ENCODE measurements at places on chromosomes 6 and 20.

DNA sequence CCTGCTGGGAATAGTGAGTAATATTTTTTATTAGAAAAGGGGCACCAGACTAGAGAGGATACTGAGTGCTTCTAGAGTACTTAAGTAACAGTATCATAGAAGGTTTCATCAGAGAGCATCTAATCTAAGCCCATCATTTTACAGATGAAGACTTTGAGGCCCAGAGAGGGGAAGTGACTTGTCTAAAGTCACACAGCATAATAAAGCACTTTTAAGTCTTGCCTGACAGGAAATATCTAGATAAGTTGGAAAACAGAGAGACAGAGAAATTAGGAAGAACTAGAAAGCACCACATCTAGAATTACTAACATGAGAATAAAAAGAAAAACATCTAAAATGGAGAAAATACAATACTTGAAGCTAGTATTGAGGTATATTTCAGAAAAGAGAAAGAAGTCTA is 6.0 kb downstream of the HLA-DMA start:
- DNase-seq, result no peak

DNA sequence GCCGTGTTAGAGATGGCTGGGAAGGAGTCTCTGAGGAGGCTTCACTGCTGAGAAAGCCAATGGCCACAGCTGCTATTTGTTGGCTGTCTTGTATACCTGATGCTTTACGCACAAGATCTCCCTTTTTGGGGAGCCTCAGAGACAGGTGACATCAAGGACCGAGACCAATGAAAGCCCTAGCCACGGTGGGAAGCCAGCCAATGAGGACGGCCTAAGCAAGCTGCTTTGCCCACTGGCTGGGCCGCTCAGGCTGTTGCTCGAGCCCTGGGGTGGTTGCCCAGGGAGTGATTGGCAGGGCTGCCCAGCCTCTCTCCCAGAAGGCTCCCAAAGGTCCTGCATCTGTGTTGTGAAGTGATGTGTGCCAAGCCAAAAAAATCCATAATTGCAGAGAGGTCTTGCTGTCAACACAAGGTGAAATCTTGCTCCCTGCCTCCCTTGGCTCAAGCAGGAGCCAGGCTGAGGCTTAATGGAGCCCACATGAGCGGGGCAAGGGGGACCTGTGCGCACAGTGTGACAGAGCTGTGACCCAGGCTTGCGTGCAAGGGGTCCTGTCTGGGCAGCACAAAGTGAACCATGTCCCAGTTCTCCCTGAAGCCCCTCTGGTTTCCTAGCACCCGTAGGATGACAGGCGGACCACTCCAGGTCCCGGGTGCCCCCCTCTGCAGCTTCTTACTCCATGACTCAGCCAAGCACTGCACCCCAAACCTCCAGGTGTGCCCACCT is 4.3 kb downstream of the MMP24OS start:
- no peak for DNase-seq

DNA sequence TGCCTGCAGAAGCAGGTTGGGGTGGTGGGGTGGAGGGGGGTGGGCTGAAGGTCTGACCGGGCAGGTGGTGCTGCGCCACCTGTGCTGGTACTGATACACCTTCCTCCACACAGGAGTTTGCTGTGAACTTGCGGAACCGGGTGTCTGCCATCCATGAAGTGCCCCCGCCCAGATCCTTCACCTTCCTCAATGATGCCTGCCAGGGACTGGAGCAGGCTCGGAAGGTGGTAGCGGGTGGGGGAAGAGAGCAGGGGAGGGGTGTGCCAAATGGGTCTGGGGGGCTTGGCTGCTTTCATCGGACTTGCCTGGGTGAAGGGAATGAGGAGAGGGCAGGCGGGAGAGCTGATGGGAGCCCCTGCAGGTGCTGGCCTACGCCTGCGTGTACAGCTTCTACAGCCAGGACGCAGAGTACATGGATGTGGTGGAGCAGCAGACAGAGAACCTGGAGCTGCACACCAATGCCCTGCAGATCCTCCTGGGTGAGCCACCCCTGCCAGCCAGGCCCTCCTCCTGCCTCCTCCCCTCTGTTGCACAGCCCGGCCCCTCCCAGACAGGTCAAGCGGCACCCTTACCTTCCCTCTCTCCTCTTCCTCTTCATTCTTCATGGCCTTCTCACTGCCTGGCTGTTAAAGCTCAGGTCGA is 6.7 kb downstream of the DNPH1 start:
- DNase-seq, result no peak

GRCh38 chr6:91822581-91822980 is 1235.7 kb upstream of the MAP3K7 start:
- no peak for DNase-seq

GRCh38 chr20:1370548-1371110 is 22.2 kb downstream of the FKBP1A start:
- DNase-seq, result no peak
